CD4-positive, alpha-beta T cell treated with Interleukin-21 for 1 hour (primary cell): ENCODE measurements at places on chromosomes 5 and 9.

GRCh38 chr5:128083811-128084227, 253 bp downstream of the SLC12A2 start:
- no peak for DNase-seq

DNA sequence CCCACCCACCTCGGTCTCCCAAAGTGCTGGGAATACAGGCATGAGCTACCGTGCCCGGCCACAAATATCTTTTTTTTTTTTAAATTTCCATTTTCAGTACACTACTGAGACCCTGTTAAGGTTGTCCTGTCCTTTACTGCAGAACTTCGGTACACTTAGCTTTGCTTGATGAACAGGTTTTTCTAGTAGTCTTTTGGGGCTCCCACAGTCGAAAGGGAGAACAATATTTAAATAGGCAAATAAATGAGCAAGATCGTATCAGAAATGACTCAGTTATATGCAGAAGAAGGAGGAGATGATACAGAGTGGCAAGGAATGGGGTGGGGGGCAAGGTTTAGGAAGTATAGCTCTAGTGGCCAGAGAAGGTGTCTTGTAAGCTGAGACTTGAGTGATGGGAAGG, 52.7 kb downstream of the MSX2 start:
- no peak for DNase-seq

DNA sequence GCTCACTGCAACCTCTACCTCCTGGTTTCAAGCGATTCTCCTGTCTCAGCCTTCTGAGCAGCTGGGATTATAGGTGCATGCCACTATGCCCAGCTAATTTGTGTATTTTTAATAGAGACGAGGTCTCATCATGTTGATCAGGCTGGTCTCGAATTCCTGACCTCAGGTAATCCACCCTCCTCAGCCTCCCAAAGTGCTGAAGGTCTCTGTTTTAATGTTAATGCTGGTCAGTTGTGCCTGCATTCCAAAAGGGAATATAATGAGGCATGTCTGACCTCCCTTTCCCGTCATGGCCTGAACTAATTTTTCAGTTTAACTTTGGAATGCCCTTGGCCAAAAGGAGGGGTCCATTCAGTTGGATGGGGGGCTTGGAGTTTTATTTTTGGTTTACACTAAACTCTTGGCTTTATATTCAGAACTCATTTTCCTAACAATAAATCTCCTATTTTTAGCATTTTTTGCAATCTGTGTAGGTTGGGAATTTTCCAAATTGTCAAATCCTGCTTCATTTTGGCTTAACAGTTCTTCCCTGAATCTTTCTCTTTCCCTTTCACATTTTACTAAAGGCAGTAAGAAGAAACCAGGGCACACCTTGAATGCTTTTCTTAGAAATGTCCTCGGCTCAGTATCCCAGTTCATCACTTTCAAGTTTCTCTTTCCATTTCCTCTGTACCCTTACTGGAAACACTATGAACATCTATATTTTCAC, 1175.5 kb downstream of the MAT2B start:
- DNase-seq, result no peak

DNA sequence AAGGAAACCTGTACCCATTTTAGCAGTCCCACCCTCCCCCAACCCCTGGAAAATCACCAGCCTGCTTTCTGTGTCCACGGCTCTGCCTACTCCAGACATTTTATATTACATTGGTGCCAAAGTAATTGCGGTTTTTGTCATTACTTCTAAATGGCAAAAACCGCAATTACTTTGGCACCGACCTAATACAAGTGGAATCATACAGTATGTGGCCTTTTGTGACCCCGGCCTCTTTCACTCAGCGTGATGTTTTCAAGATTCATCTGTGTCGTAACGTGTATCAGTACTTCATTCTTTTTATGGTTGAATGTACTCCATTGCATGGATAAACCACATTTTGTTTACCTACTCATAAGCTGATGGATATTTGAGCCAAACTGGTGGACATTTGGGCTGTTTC, 9.7 kb upstream of the ORM1 start:
- no peak for DNase-seq

DNA sequence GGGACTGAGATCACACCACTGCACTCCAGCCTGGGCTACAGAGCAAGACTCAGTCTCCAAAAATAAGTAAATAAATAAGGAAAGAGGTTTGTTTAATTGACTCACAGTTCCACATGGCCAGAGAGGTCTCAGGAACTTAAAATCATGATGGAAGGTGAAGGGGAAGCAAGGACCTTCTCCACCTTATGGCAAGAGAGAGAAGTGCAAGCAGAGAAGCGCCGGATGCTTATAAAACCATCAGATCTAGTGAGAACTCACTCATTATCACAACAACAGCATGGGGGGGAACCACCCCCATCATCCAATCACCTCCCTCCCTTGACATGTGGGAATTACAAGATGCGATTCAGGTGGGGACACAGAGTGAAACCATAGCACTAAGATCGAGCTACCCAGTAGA, 22.8 kb upstream of the RGMB start:
- DNase-seq, result no peak

DNA sequence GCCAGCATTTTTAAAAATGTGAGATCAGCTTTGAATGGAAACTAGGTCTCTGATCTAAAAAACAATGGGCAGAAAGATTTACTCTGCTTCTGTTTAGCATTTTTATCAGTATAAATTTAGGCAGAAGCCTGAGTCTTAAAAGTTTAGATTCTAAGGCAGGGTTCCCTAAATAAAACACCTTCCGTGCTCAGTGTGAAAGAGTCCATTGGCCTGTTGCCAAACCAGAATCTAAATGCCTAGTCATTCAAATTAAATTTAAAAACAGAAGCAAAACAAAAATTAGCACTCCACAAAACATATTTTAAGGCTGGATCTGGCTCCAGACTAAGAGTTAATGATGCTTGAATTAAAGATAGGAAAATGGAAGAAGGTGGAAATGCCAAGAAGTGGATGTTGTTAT, 4.5 kb downstream of the TYRP1 start:
- DNase-seq, result no peak

DNA sequence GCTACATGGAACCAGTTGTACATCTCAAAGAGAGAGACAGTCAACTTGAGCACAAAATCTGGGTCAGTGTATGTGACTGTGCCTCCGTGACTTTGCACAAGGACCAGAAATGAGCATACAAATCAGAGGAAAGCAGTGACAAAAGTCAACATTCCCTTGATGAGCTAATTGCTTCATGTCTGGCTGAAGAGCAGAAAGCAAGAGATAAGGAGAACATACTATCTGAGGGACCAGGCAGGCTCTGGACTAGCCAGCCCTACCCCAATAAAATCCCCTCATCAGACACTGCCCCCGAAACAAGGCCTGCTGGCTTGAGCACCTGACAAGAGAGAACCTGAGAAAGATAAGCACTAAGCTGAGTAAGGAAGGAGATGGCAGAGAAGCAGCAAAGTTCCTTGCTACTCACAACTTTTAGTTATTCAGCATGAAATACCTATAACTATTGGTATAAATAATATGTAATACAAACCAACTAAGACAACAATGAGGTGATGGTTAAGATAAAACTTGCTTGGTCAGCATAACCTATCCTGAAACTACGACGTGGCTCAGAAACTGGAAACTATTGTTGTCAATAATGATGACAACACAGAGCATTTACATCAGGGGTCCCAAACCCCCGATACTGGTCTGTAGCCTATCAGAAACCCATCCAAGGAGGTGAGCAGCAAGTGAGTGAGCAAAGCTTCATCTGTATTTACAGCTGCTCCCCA, 9.5 kb downstream of the SIL1 start:
- no peak for DNase-seq

GRCh38 chr9:94823710-94824109, 97.2 kb downstream of the AOPEP start:
- DNase-seq, result no peak

GRCh38 chr9:5326893-5327548, 12.7 kb downstream of the RLN1 start:
- peak; percentile 60 for DNase-seq

GRCh38 chr9:133978226-133978898, 13.8 kb downstream of the VAV2 start:
- DNase-seq, result no peak

- peak; percentile 63 for DNase-seq
Measured at GRCh38 chr5:72818866-72819534, 2.5 kb downstream of the TNPO1 start.

DNA sequence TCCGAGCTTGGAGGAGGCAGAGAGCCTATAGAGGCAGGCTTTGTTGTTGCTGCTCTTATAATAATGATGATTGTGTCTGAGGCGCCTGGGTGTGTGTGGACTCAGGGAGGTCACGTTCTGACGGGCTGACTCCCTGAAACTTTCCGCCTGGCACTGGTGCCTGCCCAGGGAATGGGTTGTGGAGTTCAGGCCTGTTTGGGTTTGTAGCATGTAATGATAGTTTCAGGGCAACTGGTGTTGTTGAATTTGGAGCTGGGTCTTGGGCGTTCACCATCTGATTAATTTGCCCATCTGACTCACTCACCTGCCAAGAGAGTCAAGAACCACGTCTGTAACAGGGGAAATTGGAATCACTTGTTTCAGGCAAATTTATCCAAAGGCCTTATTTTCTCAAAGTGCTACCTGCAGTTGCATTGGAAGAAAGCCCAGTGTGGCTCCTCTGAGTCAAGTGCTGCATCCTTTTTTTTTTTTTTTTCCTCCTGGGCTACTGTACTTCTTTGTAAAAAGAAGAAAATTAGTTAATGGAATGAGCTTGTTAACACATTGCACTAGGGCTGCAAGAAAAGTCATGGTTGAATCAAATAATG, 386.5 kb downstream of the GADD45G start:
- DNase-seq, result no peak

DNA sequence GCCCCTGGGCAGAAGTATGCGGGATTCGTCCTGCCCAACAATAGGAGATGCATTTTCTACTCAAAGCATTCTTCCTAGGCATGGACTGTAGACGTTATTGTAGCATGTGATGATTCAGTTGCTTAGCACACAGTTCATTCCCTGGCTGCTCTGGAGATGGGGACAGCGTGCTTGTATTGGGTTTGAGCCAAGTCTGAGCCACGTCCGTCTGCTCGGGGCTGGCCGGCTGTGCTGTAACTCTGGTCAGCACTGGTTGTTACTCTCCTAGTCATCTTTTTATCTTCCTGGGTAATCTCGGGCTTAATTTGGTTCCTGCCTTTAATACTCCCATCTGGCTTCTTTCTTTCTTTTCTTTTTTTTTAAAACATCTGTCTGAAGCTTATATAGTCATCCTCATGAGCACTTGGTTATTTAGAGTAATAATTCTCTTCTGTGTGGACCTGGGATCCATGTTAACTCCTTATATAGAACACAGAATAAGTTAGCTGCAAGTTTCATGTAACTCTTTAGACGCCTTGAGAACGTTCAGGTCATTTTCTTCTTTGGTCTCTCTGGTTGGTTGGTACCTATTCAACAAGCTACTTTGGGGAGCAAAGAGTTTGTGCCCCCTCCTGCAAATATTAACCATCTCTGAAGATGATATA, 118.8 kb upstream of the RPS23 start:
- no peak for DNase-seq

DNA sequence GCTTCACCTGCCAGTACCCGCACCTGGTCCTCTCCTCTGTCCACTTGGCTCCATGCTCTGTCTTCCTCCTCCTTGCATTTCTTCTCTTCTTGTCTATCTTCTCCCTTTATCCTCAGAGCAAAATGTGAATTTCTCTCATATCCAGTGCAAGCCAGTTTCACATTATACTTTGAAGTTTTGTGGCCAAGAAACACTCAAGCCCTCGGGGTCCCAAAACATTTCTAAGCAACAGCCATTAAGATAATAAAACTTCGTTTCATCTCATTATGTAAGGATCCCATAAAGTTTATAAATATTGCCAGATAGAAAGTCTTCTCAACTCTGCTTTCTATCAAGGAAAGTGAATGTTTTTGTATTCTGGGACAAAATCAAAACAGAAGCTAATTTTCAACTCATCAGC, 178.8 kb downstream of the SNX18 start:
- DNase-seq, result no peak

DNA sequence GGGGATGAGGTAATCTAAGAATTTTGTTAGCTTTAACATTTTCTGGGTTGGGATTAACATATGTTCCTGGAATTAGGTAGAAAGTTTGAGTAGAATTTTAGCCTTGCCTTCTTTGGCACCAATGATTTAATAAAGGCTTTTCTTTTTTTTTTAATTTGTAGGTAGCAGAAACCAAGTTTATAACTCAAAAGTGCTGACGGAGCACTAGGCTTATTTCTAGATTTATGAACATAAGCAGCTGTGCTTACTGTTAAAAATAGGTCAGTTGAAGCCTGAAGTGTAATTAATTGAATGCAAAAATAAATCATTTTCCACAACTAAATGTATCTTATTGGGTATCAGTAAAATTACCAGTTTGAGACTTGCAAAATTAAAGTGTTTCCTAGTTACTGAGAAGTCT, 62.4 kb downstream of the TAF11L14 start:
- no peak for DNase-seq

DNA sequence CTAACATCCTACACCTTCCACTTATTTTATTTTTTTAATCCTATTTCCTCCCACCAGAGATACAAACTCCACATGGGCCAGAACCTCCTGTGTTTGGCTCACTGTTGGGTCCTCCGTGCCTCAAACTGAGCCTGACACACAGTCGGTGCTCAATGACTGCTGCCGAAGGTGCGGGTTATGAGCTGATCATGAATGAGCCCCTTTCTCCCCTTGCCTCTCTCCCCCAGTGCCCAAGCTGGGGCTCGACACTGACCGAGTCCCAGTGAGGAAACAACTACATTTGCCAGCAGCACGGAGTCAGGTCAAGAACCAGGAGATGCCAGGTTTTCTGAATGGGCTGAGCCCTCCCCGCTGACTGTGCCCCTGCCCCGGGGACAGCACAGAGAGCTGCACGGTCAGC, 45.0 kb downstream of the SARDH start:
- DNase-seq, result no peak

DNA sequence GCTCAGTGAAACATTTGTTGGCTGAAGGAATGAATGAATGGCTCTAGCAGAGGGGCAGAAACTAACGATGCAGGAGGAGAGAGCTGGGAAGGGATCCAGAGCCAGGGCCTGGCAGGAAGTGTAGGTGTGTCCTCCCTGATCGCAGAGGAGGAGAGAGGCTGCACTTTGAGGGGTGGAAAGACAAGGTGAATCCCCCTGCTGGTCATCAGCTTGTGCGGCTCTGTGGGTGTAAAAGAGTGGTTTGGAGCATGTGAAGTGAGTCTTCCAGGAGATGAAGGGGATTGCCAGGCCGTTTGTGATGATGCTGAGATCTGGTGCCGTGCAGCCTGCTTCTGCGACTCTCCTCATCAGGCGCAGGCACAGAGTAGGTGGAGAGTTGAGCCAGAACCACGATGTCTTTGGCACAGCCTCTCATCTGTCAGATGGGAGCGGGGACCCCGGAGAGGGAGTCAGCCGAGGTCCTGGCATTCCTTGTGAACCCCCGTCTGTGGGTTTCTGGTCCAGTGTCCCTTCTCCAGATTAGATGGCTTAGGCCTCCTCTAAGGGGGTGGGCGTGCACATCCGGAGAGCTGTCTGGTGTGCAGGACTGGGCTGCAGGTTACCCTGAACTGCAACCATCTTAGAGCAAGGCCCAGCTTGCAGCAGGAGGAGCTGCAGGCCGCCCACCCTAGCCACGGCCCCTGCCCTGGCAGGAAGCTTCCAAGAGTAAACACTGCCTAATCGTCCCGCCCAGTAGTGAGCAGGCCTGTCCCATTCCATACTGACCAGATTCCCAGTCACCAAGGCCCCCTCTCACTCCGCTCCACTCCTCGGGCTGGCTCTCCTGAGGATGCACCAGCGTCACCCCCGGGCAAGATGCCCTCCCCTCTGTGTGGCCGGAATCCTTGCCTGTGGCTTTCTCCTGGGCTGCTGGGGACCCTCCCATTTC, at the start of gene ADAMTS13:
Gene ADAMTS13, plus strand, starts transcription at position 753 of the 928 bp plus-strand sequence. Its CDS starts 77 bp downstream, at position 830.
- peak; percentile 23 for DNase-seq

GRCh38 chr5:17882760-17883488, 248.7 kb downstream of the TAF11L14 start:
- no peak for DNase-seq

- no peak for DNase-seq
Measured at GRCh38 chr5:75322066-75322465, 15.0 kb upstream of the HMGCR start.

GRCh38 chr5:6634788-6635430, 1.7 kb downstream of the SRD5A1 start:
- no peak for DNase-seq
